ENCODE measurements at places on chromosomes 7 and 10. TPM values are rescaled to one million over a fixed set of nuclear protein-coding genes. Genes with fewer than 3 reads are reported as not detected.
A peak's percentile ranks its signal among the peaks of the same experiment; 100 is the strongest.

The CYP3A7 gene
- polyA plus RNA-seq = not detected

DNA sequence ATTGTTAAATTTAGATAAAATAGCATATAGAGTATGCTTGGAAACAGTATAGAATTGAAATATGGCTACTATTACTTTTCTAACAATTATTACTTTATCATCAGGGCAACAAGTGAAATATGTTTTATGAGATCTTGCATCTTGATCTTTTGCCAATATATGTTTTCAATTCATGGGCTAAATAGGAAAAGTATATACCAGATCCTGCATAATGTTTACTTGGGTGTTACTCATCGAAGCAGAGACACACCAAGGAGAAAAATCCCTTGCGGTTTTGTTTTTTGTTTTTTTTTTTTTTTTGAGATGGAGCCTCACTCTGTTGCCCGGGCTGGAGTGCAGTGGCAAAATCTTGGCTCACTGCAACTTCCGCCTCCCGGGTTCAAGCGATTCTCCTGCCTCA is 541.4 kb downstream of the SUGCT start:
- H3K36me3 ChIP-seq = no peaks in the 10 kb centered on the region
- H3K27ac ChIP-seq = no peak overlapping the region
- H3K4me1 ChIP-seq = peaks cover 16% of the 10 kb centered on the region
- H3K27me3 ChIP-seq = no peaks in the 10 kb centered on the region

- peaks cover 2% of the 10 kb centered on the region for H3K36me3 ChIP-seq
- DNase-seq = no peak
These were observed 102.8 kb downstream of the PIP4K2A start for GRCh38 chr10:22611425-22612115.

The CHST15 gene
- 0.02 TPM for polyA plus RNA-seq

DNA sequence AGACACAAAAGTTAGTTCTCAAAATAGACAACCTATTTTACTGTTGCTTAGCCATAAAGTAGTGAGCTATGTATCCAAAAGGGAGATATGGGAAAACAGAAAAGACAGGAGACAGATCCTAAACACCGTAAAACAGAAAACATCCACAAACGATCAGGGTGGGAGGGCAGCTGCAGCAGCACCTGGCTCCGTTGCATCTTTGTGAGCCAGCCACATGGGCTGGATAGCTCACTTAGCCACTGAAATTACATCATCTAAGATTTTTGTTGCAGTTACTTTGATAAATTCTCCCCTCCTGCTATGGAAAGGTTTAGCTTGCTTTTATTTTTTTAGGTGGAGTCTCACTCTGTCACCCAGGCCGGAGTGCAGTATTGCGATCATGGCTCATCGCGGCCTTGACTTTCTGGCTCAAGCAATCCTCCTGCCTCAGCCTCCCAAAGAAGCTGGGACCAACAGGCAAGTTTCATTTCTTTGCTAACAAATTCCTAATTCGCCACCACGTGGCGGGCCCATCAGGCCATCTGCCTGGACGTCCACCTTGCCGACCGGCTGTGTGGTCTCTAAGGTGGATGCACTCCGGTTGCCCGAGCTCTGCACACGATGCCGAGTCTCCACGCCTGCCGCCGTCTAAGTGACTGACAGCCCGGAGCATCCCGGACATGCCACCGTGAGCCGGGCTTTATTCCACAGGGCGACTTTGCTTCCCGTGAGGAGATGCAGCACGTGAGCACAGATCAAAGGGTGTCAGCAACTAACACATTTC is 159.8 kb downstream of the DIP2C start:
- H3K4me1 ChIP-seq = peaks cover 9% of the 10 kb centered on the region
- H3K4me3 ChIP-seq = no peak overlapping the region
- no peaks in the 10 kb centered on the region for H3K27me3 ChIP-seq
- DNase-seq = no peak

The SLC26A4 gene
- 0.61 TPM for polyA plus RNA-seq

The RNF32 gene
- 2.3 TPM for polyA plus RNA-seq

DNA sequence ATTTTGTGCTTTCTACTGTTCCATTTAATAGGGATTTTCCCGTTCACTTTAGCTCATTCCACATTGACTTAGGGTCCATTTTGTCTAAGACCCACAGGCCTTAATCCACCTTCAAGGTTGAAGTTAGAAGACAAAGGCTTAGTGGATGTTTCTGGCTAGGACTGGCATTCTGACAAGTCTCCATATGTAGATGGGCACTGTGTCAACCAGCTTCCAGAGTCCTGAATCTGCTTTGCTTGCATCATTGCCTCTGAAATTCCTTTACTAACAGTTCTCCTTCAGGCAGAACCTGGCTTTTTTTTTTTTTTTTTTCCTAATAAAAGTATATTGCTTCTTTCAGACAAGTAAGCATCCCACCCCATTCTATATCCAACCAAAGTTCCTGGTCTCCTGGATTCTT is 69.6 kb upstream of the PDCD4 start:
- no peaks in the 10 kb centered on the region for H3K36me3 ChIP-seq
- no peak overlapping the region for H3K27ac ChIP-seq
- H3K4me1 ChIP-seq = peaks cover 8% of the 10 kb centered on the region
- no peak overlapping the region for H3K4me3 ChIP-seq
- no peaks in the 10 kb centered on the region for H3K27me3 ChIP-seq

GRCh38 chr7:4202154-4202736 is 479.9 kb upstream of the FOXK1 start:
- no peaks in the 10 kb centered on the region for H3K27me3 ChIP-seq
- H3K27ac ChIP-seq = no peak overlapping the region
- DNase-seq = peak; percentile 68
- no peaks in the 10 kb centered on the region for H3K36me3 ChIP-seq
- no peak overlapping the region for H3K4me3 ChIP-seq

DNA sequence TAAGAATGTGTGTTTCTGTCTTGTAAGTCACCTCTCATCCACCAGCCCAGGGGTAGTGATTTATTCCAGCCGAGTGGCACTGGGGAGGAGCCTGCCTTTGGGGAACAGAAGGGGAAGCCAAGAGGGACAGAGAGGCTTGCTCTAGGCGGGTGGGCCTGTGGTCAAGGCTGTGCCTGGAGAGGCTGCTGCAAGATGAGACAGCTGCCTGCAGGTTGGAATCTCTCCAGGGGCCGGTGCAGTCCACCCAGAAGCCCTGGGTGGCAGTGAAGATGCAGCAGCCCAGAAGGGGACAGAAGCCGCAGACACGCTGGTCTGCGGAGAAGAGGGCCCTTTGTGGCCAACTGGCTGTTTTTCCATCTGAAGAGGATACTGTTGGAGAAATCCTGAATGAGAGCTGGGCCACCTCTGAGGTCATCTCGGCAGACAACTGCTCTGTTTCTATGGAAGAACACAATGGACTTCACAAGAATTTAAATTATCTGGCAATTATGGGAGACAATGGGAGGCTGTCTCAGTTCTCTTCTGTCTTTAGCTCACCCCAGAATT is 175.7 kb downstream of the GFRA1 start:
- H3K4me3 ChIP-seq = no peak overlapping the region
- DNase-seq = no peak
- H3K36me3 ChIP-seq = no peaks in the 10 kb centered on the region
- H3K4me1 ChIP-seq = no peaks in the 10 kb centered on the region
- no peaks in the 10 kb centered on the region for H3K27me3 ChIP-seq
- no peak overlapping the region for H3K27ac ChIP-seq

DNA sequence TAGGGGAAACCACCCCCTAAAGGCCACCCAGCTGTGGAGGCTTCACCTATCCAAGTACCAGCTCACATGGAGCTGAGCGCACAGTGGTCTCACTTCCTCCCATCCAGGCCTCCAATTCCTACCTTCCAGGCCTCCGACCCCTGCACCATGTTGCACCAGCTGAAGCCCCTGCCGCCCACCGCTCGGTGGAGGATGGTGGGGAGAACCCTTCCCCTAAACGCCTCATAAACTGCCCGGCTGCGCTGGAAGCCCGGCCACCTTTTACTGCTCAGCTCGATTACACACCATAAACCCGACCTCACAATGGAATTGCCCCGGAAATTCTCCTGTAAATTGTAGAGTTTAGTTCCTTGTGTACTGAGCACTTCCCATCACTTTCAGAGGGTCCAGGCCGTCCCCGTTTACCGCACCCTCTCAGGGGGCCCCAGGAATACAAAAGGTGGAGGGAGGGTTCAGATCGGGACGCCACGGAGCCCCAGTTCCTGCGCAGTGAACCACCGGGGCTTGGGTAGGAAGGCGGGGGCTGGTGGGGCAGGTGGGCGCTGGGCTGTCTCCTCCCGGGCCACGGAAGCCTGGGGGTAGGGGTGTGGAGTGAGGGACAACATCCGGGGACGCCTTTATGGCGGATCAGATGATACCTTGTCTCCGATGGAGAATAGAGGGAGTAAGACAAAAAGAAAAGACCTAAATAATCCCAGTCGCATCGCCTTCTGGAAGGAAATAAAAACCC is 1.4 kb upstream of the HOXA7 start:
- no peaks in the 10 kb centered on the region for H3K36me3 ChIP-seq
- no peak overlapping the region for H3K27ac ChIP-seq
- no peaks in the 10 kb centered on the region for H3K4me1 ChIP-seq
- no peak for DNase-seq

DNA sequence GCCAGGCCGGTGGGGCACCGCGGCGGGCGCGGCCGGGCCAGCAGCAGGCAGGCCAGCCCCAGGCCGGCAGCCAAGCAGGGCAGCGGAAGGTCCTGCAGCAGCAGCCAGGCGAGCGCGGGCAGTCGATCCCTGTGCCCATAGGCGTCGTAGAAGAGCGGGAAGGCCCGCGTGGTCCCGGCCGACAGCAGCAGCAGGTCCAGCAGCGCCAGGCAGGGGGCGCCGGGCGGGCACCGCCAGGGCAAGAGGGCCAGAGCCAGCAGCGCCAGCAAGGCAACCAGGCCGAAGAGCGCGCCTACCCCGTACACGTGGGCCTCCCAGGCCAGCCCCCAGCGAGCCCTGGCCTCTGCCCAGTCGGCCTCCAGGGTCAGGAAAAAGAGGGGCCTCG is 8.4 kb upstream of the RBM28 start:
- peaks cover 7% of the 10 kb centered on the region for H3K27me3 ChIP-seq
- peak overlapping the region; percentile 45 for H3K27ac ChIP-seq
- no peak overlapping the region for H3K4me3 ChIP-seq
- H3K36me3 ChIP-seq = no peaks in the 10 kb centered on the region

- H3K36me3 ChIP-seq = no peaks in the 10 kb centered on the region
- DNase-seq = no peak
- H3K4me1 ChIP-seq = no peaks in the 10 kb centered on the region
- H3K4me3 ChIP-seq = no peak overlapping the region
- H3K27ac ChIP-seq = peak overlapping the region; percentile 30
- no peaks in the 10 kb centered on the region for H3K27me3 ChIP-seq
These were observed 488.5 kb upstream of the ANKRD30A start for GRCh38 chr10:36636879-36637278.

GRCh38 chr7:34772296-34772938 is 114.4 kb downstream of the NPSR1 start:
- no peaks in the 10 kb centered on the region for H3K36me3 ChIP-seq
- DNase-seq = no peak
- H3K27ac ChIP-seq = no peak overlapping the region
- no peaks in the 10 kb centered on the region for H3K4me1 ChIP-seq

The HGF gene
- 1.5 TPM for polyA plus RNA-seq

DNA sequence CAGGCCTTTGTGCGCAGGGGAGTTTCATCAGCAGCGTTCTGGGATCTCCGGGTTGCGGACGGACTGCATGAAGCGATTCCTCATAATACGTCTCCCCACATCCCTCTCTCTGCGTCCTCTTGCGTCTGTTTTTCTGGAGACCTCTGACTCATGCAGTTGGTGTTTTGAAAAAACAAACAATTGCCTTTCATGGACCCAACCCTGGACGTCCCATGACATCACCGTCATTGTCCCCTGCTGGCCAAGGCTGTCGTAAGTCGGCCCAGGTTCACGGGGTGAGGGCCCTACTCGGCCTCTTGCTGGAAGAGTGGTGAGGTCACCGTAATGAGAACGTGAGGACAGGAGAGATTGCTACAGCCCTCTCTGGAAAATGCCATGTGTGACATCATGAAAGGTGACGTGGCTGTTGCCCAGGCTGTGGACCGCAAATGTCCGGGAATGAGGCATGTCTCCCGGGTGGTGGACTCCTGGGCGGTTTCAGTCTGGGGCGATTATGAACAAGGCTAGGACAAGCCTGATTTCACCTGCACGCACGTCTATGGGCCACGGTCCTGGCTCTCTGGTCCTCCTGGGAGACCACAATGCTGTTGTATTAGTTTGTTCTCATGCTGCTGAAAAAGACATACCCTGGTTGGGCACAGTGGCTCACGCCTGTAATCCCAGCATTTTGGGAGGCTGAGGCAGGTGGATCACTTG is 9.8 kb upstream of the MAFK start:
- DNase-seq = no peak
- H3K27ac ChIP-seq = no peak overlapping the region
- no peak overlapping the region for H3K4me3 ChIP-seq
- H3K4me1 ChIP-seq = no peaks in the 10 kb centered on the region

GRCh38 chr7:121953601-121954000 is 80.6 kb downstream of the PTPRZ1 start:
- H3K4me1 ChIP-seq = no peaks in the 10 kb centered on the region
- H3K4me3 ChIP-seq = no peak overlapping the region
- H3K27ac ChIP-seq = no peak overlapping the region
- no peaks in the 10 kb centered on the region for H3K36me3 ChIP-seq
- H3K27me3 ChIP-seq = peaks cover 17% of the 10 kb centered on the region
- DNase-seq = no peak

The COBL gene
- polyA plus RNA-seq = not detected

The ACTR3C gene
- polyA plus RNA-seq = 0.16 TPM

- DNase-seq = peak; percentile 32
- no peak overlapping the region for H3K4me3 ChIP-seq
- no peaks in the 10 kb centered on the region for H3K36me3 ChIP-seq
- no peaks in the 10 kb centered on the region for H3K27me3 ChIP-seq
- H3K4me1 ChIP-seq = no peaks in the 10 kb centered on the region
- H3K27ac ChIP-seq = no peak overlapping the region
These were observed 32.6 kb upstream of the GIMAP8 start for GRCh38 chr7:150417863-150418262.

The MSS51 gene
- 0.95 TPM for polyA plus RNA-seq

- DNase-seq = peak; percentile 30
- H3K36me3 ChIP-seq = no peaks in the 10 kb centered on the region
- no peak overlapping the region for H3K27ac ChIP-seq
- no peaks in the 10 kb centered on the region for H3K4me1 ChIP-seq
- H3K4me3 ChIP-seq = no peak overlapping the region
These were observed 185.6 kb downstream of the ANK3 start for GRCh38 chr10:60203993-60204618.

The IDI2 gene
- not detected for polyA plus RNA-seq

The CYP2W1 gene
- polyA plus RNA-seq = 0.10 TPM

GRCh38 chr10:102420714-102421506 is at the start of gene FBXL15:
Gene FBXL15, plus strand, starts transcription at chr10:102420836. Its CDS starts 294 bp downstream, at chr10:102421130.
- no peaks in the 10 kb centered on the region for H3K27me3 ChIP-seq
- peak; percentile 91 for DNase-seq
- no peaks in the 10 kb centered on the region for H3K36me3 ChIP-seq
